NCI-H1694 treated with DMSO at 0.1 percent for 48 hours (cell line): ENCODE measurements at places on chromosomes 4 and X.

- DNase-seq: no peak
These were observed 105.9 kb downstream of the SHROOM4 start for GRCh38 chrX:50707955-50708699.

DNA sequence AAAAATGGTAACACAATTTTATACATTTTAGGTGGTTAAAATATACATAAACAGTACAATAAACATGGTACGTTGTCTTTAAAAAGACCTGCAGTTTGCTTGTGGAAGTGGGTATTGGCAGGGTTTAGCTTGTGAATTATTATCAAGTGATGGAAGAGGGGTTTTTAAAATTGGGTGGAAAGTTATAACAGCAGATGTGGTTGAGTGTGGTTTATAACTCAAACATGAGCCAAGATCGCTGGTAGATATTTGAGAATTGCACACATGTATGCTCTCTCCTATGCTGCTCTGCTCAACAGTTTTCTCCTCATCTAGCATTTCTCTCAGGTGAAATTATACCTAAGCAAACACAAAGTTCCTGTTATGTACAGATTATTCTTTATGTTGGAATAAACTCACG is 14.0 kb downstream of the EPGN start:
- DNase-seq: no peak

DNA sequence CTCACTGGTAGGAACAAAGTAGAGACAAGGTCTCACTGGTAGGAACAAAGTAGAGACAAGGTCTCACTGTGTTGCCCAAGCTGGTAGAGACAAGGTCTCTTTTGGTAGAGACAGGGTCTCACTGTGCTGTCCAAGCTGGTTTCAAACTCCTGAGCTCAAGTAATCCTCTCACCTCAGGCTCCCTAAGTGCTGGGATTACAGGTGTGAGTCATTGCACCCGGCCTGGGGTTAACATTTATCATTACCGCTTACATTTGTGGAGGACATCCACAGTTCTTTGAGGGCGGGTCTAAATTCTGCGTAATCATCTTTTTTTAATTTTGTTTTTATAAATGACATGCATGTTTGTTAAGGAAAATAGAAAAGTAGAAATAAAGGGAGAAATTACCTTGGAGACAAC is 12.0 kb downstream of the RAB33B start:
- no peak for DNase-seq

DNA sequence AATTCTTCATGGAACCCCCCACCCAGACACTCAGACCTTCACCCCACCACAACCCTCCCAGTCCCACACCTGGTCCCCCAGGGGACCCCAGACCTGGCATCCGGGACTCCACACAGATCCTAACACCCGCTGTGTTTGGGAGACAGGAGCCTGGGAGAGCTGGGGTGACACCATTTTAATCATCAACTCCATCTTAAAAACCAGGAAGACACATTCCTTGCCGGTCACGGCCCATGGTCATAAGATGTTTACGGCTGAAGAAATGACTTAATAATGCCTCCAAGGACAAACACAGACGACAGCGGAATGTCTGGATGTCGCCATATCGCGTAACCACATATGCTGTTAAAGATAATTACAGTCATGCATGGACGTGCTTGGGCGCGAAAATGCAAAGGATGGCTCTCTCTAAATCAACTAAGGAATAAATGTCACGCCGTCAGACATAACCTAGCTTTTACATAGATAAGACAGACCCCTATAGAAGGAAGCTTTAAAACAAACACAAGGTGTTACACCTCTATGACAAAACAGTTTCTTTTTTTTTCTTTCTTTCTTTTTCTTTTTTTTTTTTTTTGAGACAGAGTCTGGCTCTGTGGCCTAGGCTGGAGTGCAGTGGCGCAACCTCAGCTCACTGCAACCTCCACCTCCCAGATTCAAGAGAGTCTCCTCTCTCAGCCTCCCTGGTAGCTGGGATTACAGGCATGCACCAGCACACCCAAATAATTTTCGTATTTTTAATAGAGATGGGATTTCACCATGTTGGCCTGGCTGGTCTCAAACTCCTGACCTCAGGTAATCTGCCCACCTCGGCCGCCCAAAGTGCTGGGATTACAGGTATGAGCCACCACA is 2.1 kb upstream of the DHRSX start:
- no peak for DNase-seq

- DNase-seq: no peak
These were observed 58.6 kb upstream of the PRSS48 start for GRCh38 chr4:151218343-151218742.

DNA sequence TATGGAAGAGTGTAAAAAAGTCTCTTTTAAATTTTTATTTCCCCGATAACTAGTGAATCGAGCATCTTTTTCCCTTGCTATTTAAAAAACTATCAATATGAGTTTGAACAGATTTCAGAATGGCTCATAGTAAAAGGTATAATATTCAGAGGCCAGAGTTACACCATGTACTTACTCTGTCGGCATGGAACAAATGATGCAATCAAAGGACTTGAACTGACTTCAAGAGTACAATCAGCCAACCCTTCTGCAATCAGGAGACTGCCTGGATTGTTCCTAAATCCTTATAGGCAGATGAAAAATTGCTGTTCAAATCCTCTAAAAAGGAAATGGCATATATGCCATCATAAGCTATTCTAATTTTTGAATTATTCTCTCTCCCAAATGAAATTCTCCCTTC is 273.3 kb downstream of the SH2D1A start:
- no peak for DNase-seq

DNA sequence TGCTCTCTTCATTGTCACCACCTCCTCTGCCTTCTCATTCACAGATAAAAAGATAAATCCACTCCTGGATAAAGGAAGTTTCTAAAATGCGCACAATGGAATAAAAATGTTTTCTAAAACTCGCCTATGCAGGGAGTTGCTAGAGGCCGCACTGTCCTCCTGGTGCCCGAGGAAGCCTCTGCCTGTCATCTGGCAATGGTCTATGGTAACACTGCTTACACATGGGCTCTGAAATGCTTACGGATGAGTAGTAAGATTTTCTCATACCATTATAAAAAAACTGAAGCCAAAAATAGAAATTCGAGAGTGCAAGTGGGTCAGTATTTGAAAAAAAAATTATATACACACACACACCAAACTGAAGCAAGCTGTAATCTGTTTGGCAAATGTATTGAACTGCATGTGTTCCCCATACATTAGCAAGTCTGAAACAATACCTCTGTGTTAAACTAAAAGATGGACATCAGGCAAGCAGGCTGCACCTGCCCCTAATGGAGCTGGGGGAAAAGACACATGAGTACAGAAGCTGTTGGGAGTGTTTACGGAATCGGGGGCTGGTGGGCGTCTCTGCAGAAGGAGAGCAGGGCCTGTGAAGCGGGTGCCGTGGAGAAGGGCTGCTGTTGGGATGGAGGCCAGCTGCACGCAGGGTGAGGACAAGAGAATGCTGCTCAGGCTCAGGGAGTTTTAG is 103.3 kb upstream of the FAT1 start:
- no peak for DNase-seq

DNA sequence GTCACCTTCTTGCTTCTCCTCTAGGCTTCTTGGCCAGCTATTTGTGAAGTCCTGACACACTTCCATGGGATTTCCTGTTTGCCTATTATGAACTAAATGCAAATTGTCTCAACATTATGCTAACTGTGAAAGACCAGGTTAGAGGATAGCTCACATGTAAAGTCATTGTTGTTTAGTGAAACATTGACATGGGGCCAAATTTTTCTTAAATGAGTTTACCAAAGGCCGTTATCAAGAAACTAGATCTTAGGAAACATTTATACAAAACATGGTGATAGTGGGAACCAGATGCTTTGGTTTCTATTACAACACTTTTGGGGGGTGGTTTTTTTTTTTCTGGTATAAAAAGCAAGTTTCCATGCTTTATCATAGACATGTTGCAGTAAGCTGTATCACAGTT is 466.8 kb upstream of the FAM241A start:
- no peak for DNase-seq

GRCh38 chr4:94477227-94477626 is 25.5 kb downstream of the PDLIM5 start:
- DNase-seq: no peak

GRCh38 chrX:34809096-34809495 is 133.5 kb upstream of the FAM47B start:
- DNase-seq: no peak

DNA sequence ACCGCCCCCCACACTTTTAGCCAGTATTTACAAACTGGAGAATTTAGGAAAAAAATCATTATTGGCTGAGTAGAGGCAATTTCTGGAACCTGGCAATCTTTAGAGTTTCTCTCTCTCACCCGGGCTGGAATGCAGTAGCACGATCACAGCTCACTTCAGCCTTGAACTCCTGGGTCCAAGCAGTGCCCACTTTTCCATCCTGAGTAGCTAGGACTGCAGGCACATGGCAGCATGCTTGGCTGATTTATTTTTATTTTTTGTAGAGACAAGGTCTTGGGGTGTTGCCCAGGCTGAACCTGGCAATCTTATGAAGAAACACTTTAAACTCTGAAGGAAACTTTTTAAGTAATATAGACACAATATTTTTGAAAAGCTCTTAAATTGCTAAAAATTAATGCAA is 120.1 kb downstream of the AFF1 start:
- no peak for DNase-seq

DNA sequence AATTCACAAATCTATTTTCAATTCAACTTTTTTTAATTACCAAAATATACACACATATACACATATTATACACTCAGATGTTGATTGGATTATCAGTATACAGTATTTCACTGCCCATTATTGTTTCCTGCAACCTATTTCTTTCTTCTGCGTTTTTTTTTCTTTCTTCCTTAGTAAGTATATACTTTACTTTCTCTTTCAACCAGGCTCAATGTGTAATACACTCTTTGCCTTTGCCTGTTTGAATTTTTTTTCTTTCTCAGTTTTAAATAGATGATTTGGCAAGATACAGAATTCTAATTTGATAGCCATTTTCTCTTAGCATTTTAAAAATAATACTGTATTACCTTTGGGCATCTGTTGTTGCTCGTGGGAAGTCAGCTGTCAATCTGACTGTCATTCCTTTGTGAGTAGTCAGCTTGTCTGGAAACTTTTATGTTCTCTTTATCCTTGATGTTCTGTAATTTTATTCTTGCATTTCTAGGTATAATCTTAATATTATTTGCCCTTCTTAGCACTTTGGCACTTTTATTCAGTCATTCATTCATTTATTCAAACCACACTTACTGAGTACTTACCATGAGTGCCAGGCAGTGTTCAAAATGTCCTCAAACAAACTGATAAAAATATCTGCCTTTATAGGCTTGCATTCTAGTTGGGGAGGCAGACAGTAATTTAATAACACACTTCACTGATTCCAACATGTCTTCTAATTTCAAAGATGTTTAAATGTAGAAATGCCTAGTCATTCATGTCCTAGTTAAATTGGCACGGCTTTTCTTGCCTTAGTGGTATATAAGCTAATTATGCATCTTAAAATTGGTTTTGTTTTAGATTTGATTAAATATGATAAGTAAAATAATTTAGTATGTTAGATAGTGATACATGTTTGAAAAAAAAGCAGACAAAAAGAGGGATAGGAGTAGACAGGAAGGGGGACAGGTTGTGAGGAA is 3.7 kb downstream of the USP38 start:
- no peak for DNase-seq

GRCh38 chrX:119468551-119469312 is 488 bp downstream of the SLC25A5 start:
- peak; percentile 50 for DNase-seq

DNA sequence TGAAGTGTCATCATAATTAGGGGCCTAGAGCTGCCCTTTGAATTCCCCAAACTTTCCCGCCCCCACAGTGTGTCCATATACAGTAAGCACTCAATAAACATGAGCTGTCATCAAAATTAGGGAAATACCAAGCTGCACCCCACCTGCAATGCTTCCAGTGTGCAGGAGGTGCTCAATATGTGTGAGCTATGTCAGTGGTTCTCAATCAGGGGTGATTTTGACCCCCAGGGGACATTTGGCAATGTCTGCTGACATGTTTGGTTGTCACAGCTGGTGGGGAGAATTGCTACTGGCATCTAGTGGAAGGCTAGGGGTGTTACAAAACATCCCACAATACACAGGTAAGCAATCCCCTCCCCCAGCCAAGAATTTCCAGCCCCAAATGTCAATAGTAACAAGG is 748 bp downstream of the CFP start:
- no peak for DNase-seq

DNA sequence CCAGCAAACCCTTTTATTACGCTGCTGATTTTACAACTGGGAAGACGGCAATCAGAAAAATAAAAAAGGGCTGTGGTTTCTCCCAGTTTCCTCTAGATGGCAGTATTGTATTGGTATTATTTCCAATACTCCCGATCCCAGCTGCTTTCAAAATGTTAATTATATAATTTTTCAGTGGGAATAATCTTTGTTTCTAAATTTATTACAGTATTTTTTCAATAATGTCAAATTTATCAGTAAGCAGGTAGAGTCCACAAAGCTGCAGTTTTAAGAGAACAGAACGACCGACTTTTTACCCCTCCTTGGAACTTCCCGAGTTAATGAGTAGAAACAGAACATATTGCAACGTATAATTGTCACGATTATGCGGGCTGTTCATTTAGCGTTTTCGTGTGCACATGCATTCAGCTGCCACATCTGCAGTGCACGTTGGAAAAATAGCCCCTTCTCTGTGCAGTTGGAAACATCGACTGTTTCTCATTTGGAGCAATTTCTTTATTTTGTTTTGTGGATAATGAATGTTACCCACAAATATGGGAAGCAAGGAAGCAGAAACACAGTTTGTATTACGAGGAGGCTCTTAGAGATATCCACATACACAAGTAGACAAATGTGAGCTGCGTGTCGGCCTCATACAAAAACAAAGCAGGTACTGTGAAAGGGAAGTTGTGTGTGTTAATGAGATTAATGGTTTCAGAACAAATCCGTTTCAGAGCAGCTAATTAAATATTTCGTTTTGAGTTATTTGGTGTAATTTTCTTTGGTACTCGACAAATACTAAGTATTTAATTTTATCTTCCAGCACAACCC is 188.0 kb downstream of the STIM2 start:
- peak; percentile 52 for DNase-seq

DNA sequence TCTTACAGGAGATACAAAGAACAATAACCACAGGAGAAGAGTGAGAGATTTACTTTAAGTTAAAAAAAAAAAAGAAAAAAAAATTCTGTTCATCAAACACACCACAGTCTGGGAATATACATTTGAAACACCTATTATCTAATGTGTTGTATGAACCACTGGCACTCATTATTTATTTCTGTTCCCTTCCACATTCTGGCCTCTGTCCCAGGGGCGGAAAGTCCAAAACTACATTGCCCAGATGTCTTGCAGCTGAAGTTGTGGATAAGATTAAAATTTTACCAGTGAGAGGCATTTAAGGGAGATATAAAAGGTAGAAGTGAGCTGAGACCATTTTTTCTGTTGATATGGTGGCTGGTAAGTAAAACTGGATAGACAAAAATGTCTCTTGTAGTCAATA is 56.2 kb downstream of the SCLT1 start:
- DNase-seq: no peak

DNA sequence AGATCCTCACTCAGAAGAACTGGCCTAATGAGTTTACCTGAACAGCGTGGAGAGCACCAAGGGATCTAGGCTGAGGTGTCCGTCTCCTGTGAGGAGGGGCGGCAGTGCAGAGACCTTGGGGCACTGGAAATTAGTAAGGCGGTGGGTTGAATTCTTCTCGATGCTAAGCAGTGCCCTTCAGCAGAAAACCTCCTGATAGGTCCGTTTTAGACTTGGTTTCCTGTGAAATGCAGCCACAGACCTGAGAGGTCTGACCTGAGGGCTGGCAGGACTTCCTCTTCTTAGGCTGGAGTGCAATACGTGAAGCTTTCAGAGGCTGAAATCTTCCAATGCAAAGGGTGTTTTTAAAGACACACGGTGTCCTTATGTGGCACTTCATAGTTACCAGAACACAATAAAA is at the start of gene CLNK:
Gene CLNK (minus strand): TSS at position 138 of the 400 bp plus-strand sequence. CDS start 16,899 bp downstream, outside the sequence.
- no peak for DNase-seq

GRCh38 chr4:135207531-135207930 is 1005.9 kb upstream of the PABPC4L start:
- no peak for DNase-seq
